ENCODE measurements at places on chromosomes 13 and 19.
A peak's percentile ranks its signal among the peaks of the same experiment; 100 is the strongest.

DNA sequence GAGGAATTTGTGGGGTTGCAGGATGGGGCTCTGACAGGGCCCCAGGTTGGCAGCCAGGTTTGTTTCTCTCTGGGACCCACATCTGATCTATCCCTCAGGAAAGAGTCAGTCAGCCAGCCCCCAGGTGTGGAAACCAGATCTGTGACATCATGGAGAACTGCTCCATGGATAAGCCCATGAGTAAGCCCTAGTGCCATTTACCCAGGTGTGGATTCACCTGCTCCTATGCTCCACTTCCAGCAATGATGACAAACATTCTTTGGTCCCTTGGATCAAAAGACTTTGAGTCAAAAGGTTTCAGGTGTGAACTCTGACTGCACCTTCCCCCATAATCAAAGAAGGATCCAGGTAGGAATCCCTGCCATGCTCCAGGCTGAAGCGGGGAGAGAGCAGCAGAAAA lies 26.9 kb upstream of the IGFL4 start:
- DNase-seq, result no peak

DNA sequence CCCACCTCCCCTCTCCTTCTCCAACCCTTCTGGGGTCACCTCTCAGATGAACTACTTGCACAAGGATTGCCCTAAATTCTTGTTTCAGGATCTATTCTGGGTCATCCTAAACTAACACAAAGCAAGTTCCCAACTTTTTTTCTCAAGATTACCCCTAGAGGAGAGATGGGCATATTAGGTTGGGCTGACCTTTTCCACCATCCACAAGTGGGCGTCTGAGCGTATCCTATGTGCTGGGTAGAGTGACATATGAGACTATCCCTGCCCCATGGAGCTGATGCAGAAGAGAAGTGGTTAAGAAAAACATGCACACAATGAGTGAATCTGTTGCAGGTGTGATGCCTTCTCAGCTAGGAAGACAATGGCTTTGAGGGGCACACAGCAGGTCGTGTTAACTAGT lies 132.7 kb downstream of the CACNA1A start:
- no peak for DNase-seq

DNA sequence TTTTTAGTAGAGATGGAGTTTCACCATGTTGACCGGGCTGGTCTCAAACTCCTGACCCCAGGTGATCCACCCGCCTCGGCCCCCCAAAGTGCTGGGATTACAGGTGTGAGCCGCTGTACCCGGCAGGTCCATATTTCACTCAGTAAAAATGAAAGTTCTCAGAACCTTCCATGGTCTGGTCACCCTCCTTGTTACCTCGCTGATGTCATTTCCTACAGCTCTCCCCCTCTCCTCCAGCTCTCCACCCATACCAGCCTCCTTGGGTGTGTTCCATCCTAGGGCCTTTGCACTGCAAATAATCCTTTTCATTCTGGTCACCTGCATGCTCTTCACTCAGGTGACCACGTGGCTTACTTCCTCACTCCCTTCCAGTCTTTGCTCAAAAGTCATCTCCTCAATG lies 78.2 kb upstream of the TNFSF11 start:
- DNase-seq, result peak; percentile 55

GRCh38 chr13:79647533-79647932 lies 166.6 kb downstream of the NDFIP2 start:
- DNase-seq, result no peak

DNA sequence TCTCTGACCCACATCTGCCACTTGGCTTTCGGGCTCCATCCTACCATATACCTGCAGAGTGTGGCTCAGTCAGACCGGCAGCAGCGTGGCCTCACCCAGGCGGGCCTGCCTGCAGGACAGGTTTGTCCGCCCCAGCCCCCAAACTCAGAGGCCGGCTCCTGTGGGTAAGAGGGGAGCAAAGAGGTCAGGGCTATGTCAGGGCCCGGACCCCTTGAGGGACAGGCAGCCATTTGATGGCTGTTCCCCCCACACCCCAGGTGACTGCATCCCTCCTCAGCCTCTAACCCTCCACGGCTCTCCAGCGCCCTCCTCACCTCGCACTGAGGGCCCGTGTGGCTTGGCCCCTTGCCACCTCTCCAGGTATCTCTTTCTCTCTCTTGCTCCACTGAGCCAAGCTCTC lies 12.3 kb upstream of the ZBTB32 start:
- DNase-seq, result no peak

- no peak for DNase-seq
These were observed 282.1 kb downstream of the TDRD3 start for GRCh38 chr13:60679131-60679530.

GRCh38 chr19:51407511-51408131 lies 9.8 kb downstream of the SIGLEC10 start:
- DNase-seq, result peak; percentile 62

DNA sequence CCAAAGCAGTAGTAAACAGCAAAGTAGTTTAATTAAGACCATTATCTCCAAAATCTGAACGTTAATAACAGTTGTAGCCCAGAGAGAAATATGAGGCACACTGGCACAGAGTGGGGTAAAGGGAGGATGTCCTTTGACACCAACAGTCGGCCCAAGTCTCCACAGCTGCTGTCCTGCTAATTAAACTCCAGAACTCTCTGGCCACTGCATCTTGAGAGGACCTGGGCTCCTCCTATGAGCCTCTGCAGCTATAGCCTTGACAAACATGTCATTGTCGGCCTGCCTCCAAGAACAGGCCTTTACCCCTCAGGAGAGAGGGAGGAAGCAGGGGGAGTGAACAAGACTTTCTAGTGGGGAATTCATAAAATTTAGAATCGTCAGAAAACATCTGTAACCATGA lies 1170.4 kb downstream of the UQCRFS1 start:
- DNase-seq, result no peak

DNA sequence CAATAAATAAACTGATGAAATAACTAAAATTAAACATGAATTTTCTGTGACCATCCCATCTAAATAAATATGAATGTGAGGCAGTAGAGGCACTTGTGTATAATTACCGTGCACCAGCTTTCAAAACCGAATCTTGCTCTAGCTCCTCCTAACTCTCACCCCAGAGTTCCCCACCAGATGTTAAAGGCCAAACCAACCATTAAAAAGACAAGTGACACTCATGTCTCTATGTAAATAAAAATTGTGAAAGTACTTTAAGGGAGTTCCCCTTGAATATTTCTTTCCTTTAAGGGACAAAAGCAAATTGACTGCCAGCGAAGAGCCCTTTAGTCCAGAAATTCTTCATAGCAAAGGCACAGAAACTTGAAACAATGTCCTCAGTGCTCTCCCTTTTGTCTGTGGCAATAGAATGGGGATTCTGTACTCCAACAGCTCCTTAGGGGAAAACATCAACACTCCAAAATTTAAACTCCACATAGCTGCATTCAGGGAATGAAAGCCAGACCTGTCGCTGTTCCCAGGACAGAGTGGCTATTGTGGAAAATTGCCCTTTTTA lies 101.7 kb upstream of the SOX21 start:
- DNase-seq, result no peak

GRCh38 chr19:55553217-55554182 lies 8.2 kb upstream of the SBK3 start:
- DNase-seq, result no peak

DNA sequence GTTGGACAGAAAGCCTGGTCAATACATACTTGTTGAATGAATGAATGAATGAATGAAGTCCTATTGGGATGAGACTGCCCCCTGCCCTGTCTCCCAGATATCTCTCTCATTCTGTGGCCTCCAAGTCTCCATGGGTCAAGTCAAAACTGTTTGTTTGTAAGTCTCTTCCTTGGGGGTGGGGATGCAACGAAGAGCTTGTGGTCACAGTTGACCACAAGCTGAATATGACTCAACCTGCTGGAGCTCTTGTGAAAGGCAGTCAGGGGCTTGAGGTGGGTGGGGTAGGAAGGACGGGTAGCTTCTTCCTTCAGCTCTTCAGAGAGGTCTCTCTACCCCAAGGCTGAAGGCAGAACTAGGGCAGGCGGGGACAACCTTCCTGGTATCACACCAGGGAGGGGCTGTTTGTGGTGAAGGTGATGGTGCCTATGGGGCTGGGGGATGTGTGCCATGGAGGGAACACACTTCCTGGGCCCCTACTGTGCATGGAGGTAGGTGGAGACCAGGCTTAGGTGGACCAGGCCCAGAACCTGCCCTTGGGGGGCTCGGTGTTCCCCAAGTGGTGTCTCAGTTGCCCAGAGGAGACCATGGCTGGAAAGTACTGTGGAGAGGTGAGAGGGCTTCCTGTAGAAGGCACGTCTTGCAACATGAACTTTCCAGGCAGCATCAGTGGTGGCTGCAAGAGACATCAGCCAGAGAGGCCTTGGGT lies 8.0 kb downstream of the MYO1F start:
- DNase-seq, result peak; percentile 94

DNA sequence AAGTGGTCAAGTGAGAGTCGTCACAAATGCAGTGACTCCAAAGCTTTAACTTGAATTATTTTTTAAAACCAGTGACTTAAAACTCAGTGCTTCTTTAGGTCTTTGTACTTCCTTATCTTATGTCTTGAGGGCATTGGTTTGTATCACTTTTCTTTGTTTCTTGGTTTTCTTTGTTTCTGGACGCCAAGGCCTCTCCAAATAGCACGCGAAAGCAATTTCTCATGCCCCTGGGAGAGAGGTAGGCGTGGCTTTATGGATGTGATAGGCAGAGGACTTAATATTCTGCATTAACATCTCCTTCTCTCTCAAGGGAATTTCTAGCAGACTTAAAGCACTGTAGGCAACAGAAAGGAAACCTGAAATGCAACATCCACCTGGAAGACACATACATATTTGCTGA lies 20.6 kb downstream of the UBE2L5 start:
- DNase-seq, result no peak

GRCh38 chr13:25166306-25166705 lies 5.8 kb downstream of the AMER2 start:
- DNase-seq, result no peak

- no peak for DNase-seq
These were observed 3.6 kb upstream of the ONECUT3 start for GRCh38 chr19:1749373-1750342.

DNA sequence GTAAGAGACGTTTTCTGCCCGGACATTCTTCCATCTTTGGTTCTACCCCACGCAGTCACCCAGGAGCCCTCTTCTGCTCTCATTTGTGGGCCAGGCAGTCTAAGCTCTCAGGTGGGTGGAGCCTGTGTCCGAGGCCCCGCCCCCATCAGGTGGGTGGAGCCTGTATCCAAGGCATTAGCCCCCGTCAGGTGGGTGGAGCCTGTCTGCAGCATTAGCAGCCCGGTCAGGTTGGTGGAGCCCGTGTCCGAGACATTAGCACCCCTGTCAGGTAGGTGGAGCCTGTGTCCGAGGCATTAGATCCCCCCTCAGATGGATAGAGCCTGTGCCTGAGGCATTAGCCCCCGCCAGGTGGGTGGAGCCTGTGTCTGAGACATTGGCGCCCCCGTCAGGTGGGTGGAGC lies 45.5 kb upstream of the C13orf46 start:
- no peak for DNase-seq

DNA sequence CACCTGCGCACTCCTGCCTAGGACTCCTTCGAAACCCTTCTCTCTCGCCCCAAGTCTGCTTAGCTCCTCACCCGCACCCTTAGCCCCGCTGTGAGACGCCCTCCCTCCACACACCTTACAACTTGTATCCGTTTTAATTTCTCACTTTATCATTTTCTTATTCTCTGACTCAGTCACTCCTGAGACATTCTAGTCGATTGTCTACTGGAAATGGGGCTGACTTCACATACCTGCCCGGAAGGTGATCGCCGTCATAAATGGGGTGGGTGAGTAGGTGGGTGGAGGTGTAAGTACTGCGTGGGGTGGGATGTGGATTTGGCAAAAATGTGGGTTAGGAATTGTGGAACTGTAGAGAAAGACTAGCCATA lies 714 bp downstream of the NDFIP2 start:
- peak; percentile 66 for DNase-seq

GRCh38 chr13:67713571-67713970 lies 483.4 kb upstream of the PCDH9 start:
- no peak for DNase-seq

All from activated CD8-positive, alpha-beta memory T cell treated with anti-CD3 and anti-CD28 coated beads, Interleukin-2, amount 10 ng/mL, durations not matched to agents 7 days and 5 days (primary cell).